T-helper 17 cell (primary cell): ENCODE measurements at places on chromosomes 6 and 20. TPM values are rescaled to one million over a fixed set of nuclear protein-coding genes. Genes with fewer than 3 reads are reported as not detected.
A peak's percentile ranks its signal among the peaks of the same experiment; 100 is the strongest.

GRCh38 chr20:43583982-43584432 lies 6.7 kb upstream of the IFT52 start:
- DNase-seq, result no peak
- H3K4me3 ChIP-seq, result no peak overlapping the region
- no peaks in the 10 kb centered on the region for H3K36me3 ChIP-seq

DNA sequence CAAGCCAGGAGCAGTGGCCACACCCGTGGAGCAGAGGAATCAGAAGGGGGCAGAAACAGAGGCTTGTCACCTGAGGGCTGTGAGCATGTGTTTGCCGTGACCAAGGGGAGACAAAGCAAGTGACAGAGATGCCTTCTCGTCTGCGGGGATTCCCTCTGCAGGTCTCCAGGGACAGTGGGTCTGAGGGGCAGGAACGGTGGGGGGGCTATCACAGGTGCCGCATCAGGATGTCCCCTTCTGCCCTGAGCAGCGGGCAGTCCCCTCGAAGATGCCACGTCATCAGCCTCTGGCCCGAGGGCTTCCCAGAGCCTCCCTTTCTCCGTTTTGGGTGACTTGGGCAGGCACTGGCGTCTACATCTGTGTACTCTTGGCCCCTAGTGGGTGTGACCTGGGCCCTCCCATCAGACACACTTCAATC lies 338.7 kb downstream of the PREX1 start:
- H3K4me1 ChIP-seq, result peaks cover 2% of the 10 kb centered on the region
- DNase-seq, result no peak
- H3K27me3 ChIP-seq, result peaks cover 79% of the 10 kb centered on the region
- no peak overlapping the region for H3K4me3 ChIP-seq
- peaks cover 4% of the 10 kb centered on the region for H3K36me3 ChIP-seq
- H3K27ac ChIP-seq, result no peak overlapping the region

DNA sequence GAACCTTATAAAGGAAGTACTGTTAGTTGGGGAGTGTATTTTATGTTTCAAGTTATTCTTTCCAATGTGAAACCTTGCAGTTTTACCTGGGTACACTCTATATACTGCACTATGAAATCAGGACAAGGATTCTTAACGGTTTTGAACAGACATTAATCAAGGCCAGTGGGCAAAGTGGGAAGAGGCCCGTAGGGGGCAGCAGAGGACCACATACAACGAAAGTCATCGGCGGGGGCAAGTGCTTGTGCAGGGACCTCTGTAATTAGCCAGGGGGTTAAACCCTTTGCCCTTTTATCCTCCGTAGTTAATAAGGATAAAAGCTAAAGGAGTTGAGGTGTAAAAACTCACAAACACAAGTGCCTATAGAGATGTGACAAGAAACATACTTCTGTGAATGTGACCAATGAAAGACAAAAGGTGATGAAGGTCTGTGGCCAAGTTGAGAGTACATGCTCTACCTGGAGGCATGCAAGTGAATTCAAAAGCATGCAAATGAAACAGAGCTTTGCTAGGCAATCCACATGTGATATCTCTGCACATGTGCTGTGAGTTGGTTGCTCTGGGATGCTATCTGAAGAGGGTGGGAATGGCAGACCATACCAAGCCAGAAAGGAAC lies 392.7 kb upstream of the MAN1A1 start:
- H3K27me3 ChIP-seq, result peaks cover 15% of the 10 kb centered on the region
- peaks cover 2% of the 10 kb centered on the region for H3K36me3 ChIP-seq
- no peak for DNase-seq
- peak overlapping the region; percentile 41 for H3K27ac ChIP-seq
- H3K4me3 ChIP-seq, result peak overlapping the region; percentile 15

GRCh38 chr6:168678077-168678476 lies 237.1 kb downstream of the SMOC2 start:
- DNase-seq, result no peak
- no peak overlapping the region for H3K27ac ChIP-seq
- H3K4me3 ChIP-seq, result peak overlapping the region; percentile 31
- peaks cover 44% of the 10 kb centered on the region for H3K27me3 ChIP-seq

DNA sequence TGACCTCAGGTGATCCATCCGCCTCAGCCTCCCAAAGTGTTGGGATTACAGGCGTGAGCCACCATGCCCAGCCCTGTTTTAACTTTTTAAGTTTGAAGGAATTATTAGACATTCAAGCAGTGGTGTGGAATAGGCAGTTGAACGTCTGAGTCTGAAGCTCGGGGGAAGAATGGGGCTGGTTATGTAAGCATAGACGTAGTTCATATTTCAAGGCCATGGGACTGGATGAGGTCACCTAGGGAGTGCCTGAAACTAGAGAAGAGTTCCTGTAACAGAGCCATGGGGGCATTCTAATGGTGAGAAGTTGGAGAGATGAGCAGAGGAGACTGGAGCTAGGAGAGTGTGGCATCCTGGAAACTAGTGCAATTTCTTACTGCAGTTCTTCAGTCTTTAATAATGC lies 6.4 kb downstream of the CDKAL1 start:
- H3K36me3 ChIP-seq, result peaks cover 6% of the 10 kb centered on the region
- peak overlapping the region; percentile 51 for H3K27ac ChIP-seq
- H3K4me1 ChIP-seq, result peaks cover 38% of the 10 kb centered on the region
- DNase-seq, result no peak
- no peak overlapping the region for H3K4me3 ChIP-seq

DNA sequence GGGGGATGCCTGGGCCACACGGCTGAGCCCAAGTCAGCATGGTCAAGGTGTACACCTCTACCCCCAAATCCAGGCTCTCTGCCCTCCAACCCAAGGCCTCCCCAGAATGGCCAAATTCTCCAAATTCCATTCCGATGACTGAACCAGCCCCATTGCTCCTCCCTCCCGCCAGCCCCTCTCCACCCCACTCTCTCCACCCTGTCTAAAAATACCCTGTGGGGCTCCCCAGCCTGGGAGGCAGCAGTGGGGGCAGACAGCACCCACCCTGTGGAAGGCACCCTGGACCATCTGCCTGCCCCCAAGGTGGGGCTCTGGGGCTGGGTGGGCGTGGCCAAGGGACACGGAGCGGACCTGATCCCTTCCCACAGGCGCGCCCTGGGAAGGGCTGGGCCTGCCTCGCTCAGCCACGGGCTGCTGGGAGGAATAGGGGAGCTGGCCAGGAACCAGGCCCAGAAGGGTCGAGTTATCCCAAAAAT lies 11.4 kb downstream of the TEAD3 start:
- DNase-seq, result no peak
- H3K36me3 ChIP-seq, result no peaks in the 10 kb centered on the region
- H3K4me3 ChIP-seq, result no peak overlapping the region

DNA sequence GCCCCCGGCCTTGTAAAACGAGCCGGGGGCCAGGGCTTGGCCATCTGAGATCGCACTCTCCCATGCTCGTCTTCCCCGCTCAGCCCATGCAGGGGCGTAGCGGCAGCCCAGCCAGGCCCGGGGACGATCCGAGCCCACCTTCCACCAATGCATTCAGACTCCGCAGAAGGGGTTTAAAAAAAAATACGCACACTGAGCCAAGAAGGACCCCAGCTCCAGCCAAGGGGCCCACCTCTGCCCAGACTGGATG lies 320 bp downstream of the GSTA4 start:
- H3K27ac ChIP-seq, result peak overlapping the region; percentile 98
- H3K4me1 ChIP-seq, result peaks cover 27% of the 10 kb centered on the region
- peak overlapping the region; percentile 94 for H3K4me3 ChIP-seq
- H3K36me3 ChIP-seq, result no peaks in the 10 kb centered on the region

DNA sequence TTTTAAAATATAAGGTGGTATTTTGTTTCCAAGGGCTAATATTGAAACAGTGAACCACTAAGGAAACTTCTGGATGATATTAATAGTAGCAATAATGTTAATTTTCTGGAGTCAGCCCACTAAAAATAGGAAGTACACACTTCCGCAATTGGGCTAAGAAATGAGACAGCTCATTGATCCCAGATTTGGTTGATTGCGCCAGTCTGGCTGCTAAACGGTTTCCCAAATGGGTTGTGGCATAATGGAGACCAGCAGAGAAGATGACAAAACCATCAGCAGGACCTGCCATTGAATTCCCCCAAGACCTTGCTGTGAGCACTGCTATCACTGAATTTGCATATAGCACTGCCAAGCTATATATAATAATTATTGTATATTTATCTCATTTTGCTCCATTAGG lies 71.2 kb upstream of the SGK1 start:
- no peaks in the 10 kb centered on the region for H3K36me3 ChIP-seq
- DNase-seq, result no peak
- H3K27ac ChIP-seq, result no peak overlapping the region
- no peak overlapping the region for H3K4me3 ChIP-seq
- H3K4me1 ChIP-seq, result peaks cover 5% of the 10 kb centered on the region

ABHD16B gene
- total RNA-seq, result not detected

TMC2 gene
- not detected for total RNA-seq

TMEM170B gene
- 1.3 TPM for total RNA-seq

UST gene
- total RNA-seq, result 3.8 TPM

RFX6 gene
- not detected for total RNA-seq

ETV7 gene
- total RNA-seq, result 0.37 TPM
